ENCODE measurements at places on chromosomes 13 and 19. TPM values are rescaled to one million over a fixed set of nuclear protein-coding genes. Genes with fewer than 3 reads are reported as not detected.

DNA sequence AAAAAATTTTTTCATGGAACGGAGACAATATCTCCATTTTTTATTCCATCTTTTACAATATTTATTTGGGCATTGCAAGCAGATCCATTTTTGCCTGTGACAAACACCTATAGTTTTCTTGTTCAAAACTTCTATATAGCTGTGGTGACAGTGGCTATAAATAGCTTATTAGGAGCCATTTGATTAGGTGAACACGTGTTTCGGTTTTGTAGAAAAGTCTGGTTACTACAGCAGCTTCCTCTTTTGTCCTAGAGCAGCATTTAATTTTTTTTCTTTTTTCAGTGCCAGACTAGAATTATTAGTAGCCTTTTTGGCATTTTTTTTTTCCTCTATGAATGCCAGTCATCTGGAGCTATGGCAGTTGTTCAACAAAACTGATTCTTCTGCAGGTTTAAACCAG lies 123.5 kb downstream of the RXFP2 start:
- DNase-seq: no peak

DNA sequence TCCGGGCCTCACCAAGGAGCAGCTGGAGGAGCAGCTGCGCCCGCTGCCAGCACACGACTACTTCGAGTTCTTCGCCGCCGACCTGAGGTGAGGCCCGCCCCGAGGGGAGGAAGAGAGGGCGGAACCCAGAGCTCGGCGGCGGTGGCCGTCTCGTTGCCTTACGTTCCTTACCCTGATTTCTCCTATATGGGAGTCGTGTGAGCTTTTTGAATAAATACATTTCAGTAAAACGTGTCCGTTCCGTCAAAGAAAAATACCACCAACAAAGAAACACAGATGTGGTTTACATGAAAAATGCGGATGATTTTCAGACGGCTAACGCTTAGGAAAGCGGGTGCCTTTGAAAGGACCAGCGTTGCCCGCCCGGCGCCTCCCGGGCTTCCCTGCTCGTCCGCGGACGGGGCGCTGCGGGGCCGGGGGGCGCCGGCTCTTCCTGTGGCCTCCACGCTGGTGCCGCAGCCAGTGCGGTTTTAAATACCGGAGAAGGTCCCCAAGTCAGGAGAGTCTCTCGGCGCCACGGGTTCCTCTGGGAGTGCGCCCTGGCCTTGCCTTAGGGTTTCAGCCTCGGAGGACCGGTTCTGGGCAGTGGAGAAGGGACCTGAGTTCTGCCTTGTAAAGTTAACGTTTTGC lies 755 bp downstream of the UPF3A start:
- peak; percentile 78 for DNase-seq

DNA sequence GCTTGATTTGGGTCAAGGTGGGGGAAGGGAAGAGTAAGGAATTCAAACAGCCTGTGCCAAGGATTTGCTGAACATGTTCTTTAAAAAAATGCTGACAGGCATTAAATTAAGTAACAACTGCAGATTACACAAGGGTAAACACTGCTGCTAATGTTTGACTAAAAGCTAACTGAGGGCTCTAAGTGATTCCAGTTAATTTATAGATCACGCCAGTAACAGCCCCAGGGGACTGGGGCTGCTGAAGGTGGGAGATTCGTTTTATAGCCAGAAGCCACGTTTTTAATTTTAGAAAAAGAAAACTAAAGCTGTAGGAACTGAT lies 321.7 kb downstream of the DLEU7 start:
- DNase-seq: no peak

- no peak for DNase-seq
Measured at GRCh38 chr19:34664168-34664567, 12.8 kb downstream of the SCGB2B2 start.

Gene SEMA6B
- not detected for total RNA-seq

GRCh38 chr19:45446295-45446694 lies 21.5 kb upstream of the FOSB start:
- DNase-seq: peak; percentile 42

GRCh38 chr13:47901441-47901840 lies 99.6 kb downstream of the SUCLA2 start:
- no peak for DNase-seq

Measured in activated CD8-positive, alpha-beta T cell treated with anti-CD3 and anti-CD28 coated beads for 36 hours (primary cell).